ENCODE measurements at places on chromosomes 3 and 15. TPM values are rescaled to one million over a fixed set of nuclear protein-coding genes. Genes with fewer than 3 reads are reported as not detected.

DNA sequence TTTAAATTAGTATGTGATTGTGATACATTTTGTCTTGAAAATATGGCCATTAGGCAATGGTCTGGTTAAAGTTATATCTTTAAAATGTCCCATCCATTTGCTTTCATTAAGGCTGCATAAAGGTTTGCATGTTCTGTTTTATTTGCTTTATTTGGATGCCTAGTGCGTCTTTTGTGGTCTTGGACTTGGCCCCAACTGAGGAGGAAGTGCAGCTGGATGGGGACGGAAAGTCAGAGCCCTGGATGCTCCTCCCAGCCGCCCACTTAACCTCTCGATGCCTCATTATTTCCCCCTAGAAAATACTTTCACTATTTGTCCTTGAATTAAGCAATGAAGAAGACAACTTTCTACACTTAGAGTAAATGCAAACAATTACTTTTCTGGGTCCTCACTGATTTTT, 898.2 kb downstream of the MCTP2 start:
- no peak for DNase-seq

DNA sequence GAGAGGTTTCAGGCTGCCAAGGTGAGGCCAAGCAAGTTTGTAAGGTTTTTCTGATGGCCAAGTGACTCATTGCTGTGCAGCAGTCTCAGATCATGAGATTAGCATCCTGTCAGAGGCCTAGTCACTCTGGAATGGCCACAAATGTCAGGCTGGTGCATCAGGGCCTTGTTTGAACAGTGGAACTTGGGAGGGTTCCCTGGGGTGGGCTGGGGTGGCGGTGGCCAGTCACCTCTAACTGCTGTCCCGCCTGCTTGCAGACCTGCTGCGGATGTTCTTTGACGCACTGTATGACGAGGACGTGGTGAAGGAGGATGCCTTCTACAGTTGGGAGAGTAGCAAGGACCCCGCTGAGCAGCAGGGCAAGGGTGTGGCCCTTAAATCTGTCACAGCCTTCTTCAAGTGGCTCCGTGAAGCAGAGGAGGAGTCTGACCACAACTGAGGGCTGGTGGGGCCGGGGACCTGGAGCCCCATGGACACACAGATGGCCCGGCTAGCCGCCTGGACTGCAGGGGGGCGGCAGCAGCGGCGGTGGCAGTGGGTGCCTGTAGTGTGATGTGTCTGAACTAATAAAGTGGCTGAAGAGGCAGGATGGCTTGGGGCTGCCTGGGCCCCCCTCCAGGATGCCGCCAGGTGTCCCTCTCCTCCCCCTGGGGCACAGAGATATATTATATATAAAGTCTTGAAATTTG, 2.8 kb upstream of the FAM131A start:
- no peak for DNase-seq

GRCh38 chr15:40094156-40094555, 14.5 kb downstream of the BMF start:
- no peak for DNase-seq

DNA sequence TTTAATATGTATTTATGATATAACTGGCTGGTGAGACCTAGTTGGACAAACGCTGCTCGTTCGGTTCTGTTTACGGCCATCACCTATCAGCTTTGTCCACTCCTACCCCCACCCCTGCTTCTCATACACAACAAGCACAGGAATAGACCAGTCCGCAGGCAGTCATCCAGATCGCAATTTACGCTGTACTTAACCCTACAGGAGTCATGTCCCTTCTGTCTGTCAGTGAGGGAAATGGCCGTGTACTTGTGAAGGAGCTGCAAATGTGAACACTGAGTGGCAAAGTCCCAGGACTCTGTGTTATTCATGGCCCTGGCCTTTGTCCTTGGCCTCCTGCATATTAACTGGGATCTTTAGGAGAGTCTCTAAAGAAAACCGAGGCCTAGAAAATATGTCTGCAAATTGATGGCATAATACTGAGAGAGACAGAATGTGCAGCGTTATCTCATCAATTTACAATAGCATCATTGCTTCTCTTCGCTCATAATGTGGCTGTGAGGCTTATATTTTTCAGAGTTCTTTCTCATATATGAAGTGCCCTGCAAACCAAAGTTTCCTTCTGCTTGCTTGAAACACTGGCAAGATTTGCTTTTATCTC, 7.2 kb upstream of the ABHD10 start:
- no peak for DNase-seq

DNA sequence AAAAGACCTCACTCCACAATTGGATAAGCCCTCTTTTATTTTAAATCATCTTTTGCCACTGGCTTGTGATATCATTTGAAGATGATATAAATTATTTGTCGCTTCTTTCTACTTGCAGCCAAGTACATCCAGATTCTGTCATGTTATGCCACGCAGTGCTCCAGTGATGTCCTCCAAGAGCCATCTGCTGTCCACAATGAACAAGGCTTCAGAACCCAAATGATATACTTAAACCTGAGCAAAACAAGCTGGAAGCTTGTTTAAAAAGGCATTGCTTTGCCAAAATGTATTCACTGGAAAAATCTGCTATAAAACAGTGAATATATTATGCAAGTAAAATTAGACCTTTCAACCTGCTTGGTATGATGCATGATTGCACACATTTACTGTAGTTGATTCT, 58.8 kb upstream of the ARL6 start:
- no peak for DNase-seq

- DNase-seq, result no peak
Measured at GRCh38 chr3:44019736-44020135, 221.9 kb upstream of the TOPAZ1 start.

DNA sequence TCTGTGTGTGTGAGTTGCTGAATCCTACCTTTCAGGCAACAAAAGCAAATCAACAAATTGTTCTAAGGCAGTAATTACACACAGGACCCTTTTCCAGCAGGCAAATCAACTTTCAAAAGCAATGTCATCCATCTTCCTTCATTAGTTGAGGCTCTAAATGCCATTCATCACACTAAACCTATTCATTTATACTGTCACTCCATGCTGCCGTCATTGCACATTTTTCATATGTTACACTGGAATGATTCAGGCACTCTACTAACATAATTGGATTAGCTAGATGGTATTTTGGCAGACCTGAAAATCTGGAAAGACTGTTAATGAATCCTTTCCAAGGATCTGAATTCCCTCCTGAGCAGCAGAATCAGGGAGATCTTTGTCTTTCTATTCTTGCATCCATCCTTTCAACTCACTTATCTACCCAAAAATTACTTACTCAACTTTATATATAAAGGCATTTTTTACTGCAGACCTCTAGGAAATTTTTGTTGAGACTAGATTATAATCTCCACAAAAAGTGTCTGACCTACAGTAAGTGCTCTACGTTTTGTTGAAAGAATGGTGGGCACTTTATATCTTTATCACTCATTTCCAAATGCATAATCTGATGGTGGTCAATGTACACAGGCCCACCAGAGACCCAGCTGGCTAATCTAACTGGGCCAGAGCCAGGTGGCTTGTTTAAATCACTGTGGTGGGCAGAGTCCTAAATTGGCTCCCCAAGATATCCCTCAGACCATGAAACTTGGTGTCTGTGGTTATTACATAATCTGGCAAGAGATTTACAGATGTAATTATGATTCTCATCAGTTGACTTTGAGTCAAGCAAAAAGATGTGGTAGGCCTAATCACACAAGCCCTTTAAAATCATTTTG, 25.0 kb downstream of the MIX23 start:
- no peak for DNase-seq

GRCh38 chr15:79204886-79205675, 77.4 kb upstream of the ANKRD34C start:
- no peak for DNase-seq

DNA sequence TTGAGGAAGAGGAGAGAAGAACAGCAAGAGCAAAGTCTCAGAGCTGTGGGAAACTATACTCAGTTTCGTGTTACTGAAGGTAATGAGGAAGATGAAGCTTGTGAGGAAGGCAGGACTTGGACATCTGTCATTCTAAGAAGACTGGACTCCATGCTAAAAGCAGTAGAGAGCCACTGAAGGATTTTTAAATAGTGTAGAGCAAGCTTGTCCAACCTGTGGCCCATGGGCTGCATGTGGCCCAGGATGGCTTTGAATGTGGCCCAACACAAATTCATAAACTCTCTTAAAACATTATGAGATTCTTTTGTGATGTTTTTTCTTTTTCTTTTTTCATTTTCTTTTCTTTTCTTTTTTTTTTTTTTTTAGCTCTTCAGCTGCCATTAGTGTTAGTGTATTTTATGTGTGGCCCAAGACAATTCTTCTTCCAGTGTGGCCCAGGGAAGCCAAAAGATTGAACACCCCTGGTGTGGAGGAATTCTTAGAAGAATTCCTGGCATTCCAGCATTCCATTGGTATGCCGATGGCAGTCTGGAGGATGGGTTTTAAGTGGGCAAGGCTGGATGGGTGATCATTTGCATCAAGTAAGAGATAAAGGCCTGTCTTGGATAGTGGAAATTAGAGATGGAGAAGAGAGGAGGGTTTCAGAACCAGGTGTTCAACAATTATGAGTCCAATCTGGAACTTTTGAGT, 6.9 kb upstream of the NFKBIZ start:
- no peak for DNase-seq

GRCh38 chr3:45906681-45907407, 20.5 kb downstream of the CCR9 start:
- DNase-seq, result no peak

GRCh38 chr3:112128843-112129727, 4.0 kb downstream of the GCSAM start:
- DNase-seq, result no peak

DNA sequence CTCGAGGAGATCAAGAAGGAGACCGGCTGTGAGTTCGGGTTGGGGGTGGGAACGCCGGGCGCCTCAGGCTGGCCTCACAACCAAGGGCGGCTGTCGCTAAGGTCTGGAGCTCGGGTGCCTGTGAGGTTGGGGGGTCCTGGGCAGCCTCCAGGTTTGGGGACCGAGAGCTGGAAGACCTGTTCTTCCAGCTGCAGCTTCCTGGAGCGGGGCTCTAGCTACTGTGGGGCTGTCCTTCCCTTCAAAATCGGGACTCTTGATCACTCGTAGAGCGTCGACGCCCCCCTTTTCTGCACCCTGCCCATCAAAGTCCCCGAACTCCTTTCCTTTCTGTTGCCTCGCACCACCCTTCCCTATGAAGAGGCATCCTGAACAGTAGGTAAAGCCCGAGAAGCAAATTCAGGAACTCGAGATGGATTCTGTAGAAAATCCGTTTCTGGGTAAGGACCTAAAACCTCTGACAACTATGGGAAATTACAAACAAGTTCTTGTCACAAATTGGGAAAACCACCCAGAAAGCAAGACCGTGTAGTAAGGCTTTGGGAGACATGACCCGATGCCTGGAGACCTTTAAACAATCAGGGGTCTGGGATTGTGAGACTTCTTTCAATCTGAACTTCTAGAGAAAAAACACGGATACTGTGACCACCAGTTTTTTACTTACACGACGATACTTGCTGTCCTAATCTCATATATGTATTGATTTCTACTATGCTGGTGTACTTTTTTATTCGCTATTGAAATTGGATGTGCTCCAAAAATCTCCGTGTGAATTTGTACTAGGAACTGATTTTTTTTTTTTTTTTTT, 556 bp downstream of the CHP1 start:
- no peak for DNase-seq

GRCh38 chr3:129773691-129774663, 119.5 kb downstream of the TMCC1 start:
- no peak for DNase-seq

DNA sequence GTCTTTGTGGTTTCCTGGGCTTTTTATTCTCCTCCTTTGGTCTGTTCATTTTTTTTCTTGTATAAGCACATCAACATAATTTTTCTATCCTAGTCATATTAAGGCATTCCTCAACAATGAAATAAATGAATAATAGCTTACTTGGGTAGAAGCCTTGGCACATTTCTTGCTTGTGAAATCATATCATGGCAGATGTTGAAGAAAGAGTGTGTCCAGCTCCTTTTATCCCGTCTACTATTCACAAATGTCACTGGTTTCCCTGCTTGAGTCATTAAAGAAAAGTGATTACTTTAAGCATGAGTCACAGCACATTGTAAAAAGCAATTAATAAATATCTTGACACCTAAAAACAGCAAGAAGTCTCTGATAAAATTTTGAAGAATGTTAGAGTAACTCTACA, 42.1 kb downstream of the MINAR1 start:
- no peak for DNase-seq

- no peak for DNase-seq
Measured at GRCh38 chr3:12423918-12424630, 60.2 kb upstream of the TSEN2 start.

- no peak for DNase-seq
Measured at GRCh38 chr3:62614527-62614926, 241.2 kb upstream of the FEZF2 start.

DNA sequence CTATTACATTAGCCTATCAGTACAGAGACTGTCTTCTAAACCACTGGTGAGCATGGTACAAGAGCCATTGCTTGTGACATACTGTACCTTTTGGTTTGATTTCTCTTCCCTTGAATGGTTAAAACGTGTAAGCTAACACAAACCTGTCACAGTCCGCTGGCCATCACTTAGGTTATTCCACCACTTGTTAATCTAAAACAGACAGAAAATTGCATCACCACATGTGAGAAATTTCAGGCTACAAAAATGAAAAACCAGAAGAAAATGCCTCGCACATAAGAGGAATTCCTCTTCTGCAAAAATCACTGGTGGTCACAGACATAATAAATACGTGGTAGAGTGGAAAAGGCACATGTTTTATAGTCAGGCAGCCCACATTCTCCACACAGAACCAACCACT, 22.1 kb downstream of the PARL start:
- no peak for DNase-seq

DNA sequence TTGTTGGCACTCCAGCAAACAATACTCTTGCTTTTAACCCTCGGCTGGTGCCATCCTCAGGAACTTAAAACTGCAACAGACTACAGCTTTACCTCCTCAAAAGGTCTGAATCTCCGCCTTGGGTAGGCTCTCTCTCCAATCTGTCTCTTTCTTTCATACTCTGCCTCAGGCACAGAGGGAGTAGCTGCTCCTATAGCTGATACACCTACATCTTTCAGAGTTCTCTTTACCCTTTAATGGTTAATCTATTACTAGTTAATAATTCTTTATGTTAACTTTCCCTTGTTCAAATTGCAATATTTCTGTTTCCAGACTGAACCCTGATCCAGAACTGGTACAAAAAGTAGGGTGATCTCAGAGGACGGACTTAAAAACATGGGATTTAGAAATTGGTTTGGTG, 66.2 kb downstream of the MAP4 start:
- DNase-seq, result no peak

The ECE2 gene
- not detected for total RNA-seq

The TMOD2 gene
- total RNA-seq, result 16.8 TPM

The RASGRP1 gene
- total RNA-seq, result 0.96 TPM

Data from breast epithelium (tissue), 4 donors.